ENCODE measurements at places on chromosomes 7 and 10. TPM values are rescaled to one million over a fixed set of nuclear protein-coding genes. Genes with fewer than 3 reads are reported as not detected.
A peak's percentile ranks its signal among the peaks of the same experiment; 100 is the strongest.

GIMAP4 gene
- 68.5 TPM for total RNA-seq

DNA sequence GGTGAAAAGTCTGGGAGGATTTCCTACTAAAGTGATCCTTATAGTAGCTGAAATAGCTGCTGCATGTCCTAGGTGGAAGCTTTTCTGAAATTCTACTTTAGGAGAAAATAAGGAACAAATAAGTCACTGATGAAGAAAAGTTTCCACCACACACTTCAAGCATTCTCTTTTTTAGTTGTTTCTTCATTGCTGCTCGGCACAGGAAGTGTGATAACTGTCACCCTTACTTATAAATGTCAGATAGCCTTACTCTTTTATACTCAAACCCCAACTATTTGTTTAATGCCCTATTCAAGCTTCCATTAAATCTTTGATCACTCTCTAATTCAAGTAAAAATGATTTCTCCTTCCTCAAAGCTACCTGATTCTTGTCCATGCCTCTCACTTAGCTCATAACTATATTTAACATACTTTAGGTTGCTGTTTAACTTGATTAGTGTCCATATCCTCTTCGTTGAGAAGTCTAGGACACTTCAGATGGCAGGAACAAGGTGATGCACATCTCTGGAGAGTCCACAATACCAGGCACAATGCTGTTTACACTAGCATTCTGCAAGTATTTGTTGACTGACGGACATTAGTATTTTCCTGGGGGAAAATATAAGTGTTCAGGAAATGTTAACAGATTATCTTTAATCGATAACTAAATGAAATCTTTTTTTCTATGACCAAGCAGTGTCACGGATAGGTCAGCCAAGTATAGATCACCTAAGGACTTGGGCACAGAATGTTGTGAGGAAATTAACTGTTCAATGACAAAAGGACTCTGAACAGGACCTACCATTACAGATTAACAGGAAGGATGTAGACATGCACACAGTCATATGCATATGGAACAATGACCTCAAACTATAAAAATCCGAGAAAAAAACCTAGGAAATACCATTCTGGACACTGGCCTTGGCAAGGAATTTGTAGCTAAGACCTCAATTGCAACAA, 67.4 kb downstream of the ZNF438 start:
- no peak overlapping the region for H3K4me3 ChIP-seq
- H3K36me3 ChIP-seq: no peaks in the 10 kb centered on the region
- H3K27ac ChIP-seq: no peak overlapping the region
- no peak for DNase-seq

TAS2R5 gene
- total RNA-seq: 0.57 TPM

GRCh38 chr10:97685395-97685958, 1.6 kb downstream of the AVPI1 start:
- H3K4me1 ChIP-seq: peaks cover 10% of the 10 kb centered on the region
- H3K27ac ChIP-seq: no peak overlapping the region
- no peaks in the 10 kb centered on the region for H3K36me3 ChIP-seq
- no peak for DNase-seq
- no peaks in the 10 kb centered on the region for H3K27me3 ChIP-seq

NME8 gene
- 1.0 TPM for total RNA-seq

DNA sequence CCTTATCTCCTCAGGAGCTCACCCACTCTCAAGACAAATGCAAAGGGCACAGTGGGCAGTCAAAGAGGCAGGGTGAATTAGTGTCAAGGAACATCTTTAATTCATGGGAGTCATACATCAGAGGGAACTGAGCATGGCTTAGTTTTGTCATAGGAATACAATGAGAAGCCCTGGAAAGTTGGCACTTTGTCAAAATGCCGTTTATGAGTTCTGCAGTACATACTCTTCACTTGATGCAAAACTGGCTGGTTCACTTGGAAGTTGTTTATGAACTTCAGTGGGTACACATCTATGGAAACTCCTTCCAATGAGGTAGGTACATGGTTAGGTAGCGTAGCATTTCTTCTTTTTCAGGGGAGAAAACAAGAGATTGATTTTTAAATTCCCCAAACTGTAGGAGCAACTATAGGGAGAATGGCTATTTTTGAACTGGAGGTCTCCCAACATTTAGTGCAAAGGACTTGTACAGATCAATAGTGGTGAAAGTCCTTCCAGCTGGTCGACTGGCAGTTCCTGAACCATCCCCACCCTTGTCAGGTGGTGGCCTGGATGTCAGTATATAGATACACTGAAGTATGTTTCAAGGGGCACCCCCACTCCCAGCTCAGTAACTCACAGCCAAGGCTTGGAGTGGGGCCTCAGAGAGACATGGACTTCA, 580.5 kb downstream of the REEP3 start:
- no peaks in the 10 kb centered on the region for H3K4me1 ChIP-seq
- no peaks in the 10 kb centered on the region for H3K27me3 ChIP-seq
- H3K36me3 ChIP-seq: no peaks in the 10 kb centered on the region
- no peak overlapping the region for H3K4me3 ChIP-seq

- no peaks in the 10 kb centered on the region for H3K27me3 ChIP-seq
- no peak for DNase-seq
- H3K27ac ChIP-seq: no peak overlapping the region
- H3K36me3 ChIP-seq: peaks cover 25% of the 10 kb centered on the region
- no peaks in the 10 kb centered on the region for H3K4me1 ChIP-seq
These were observed 64.1 kb upstream of the GNA12 start for GRCh38 chr7:2908103-2908683.

DNA sequence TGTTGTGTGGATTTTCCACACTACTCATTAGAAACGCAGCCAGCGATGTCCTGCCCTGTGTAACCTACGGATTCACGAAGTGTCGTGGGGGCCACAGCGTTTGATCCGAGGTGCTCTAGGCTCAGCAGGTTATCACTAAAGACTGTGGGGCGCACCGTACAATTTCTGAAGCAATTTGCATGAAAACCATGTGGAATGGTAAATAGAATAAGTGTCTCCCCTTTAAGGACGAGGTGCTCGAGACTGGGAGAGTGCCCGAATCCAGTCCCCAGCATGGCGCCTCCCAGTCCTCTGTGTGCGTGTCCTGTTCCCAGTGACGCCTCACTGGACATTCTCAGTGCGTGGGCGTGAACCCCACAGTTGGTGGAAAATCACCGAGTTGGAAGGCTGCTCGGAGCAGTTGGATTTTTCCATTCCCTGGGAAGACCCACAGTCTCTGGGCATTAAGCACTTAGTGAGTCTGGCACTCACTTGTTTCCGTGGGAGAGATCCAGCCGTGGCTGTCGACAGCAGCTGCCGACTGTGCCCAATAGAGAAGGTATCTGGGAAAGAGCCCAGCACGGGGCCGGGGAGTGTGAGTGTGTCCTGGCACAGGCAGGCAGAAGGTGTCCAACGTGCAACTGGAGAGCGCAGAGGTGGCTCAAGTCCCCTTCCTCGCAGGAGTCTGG, 37.0 kb downstream of the PFKP start:
- DNase-seq: no peak
- H3K4me3 ChIP-seq: no peak overlapping the region
- H3K27ac ChIP-seq: no peak overlapping the region
- no peaks in the 10 kb centered on the region for H3K4me1 ChIP-seq
- no peaks in the 10 kb centered on the region for H3K27me3 ChIP-seq

- no peak overlapping the region for H3K4me3 ChIP-seq
- no peak overlapping the region for H3K27ac ChIP-seq
- H3K4me1 ChIP-seq: no peaks in the 10 kb centered on the region
These were observed 32.6 kb downstream of the GRID1 start for GRCh38 chr10:86333826-86334487.

DNA sequence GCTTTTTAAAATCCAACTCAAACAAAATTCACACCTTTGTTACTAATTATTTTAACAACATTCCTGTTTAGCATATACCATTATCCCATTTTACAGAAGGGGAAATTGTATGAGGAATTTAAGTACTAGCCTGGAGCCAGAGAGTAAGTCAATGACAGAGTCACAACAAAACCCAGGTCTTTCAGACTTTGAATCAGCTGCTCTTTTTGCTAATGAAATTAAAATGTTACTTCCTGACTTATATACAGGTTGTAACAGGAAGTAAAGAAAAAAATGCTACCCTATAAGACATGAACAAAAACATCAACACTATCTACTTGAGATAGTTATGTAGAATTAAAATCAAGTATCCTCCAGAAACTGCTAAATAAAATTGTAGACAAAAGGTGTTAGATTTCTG, 82.6 kb upstream of the ASAH2 start:
- no peak for DNase-seq
- H3K4me1 ChIP-seq: no peaks in the 10 kb centered on the region
- no peak overlapping the region for H3K27ac ChIP-seq
- H3K27me3 ChIP-seq: no peaks in the 10 kb centered on the region

EN2 gene
- under 0.01 TPM for total RNA-seq

GRCh38 chr7:27921081-27921836, 181.3 kb downstream of the TAX1BP1 start:
- no peak overlapping the region for H3K4me3 ChIP-seq
- no peaks in the 10 kb centered on the region for H3K36me3 ChIP-seq
- no peak overlapping the region for H3K27ac ChIP-seq
- H3K27me3 ChIP-seq: no peaks in the 10 kb centered on the region

- peaks cover 13% of the 10 kb centered on the region for H3K4me1 ChIP-seq
- no peak overlapping the region for H3K27ac ChIP-seq
- H3K4me3 ChIP-seq: peak overlapping the region; percentile 42
- no peaks in the 10 kb centered on the region for H3K36me3 ChIP-seq
- peaks cover 88% of the 10 kb centered on the region for H3K27me3 ChIP-seq
These were observed 992 bp upstream of the RBM20 start for GRCh38 chr10:110643035-110643652.

PANK1 gene
- 6.5 TPM for total RNA-seq

IGFBP3 gene
- total RNA-seq: 37.0 TPM

STYXL1 gene
- 36.9 TPM for total RNA-seq

- DNase-seq: no peak
- H3K27ac ChIP-seq: no peak overlapping the region
- H3K27me3 ChIP-seq: no peaks in the 10 kb centered on the region
- peaks cover 3% of the 10 kb centered on the region for H3K36me3 ChIP-seq
- no peaks in the 10 kb centered on the region for H3K4me1 ChIP-seq
- no peak overlapping the region for H3K4me3 ChIP-seq
These were observed 29.5 kb upstream of the GJD4 start for GRCh38 chr10:35575640-35576039.

PAXIP1 gene
- total RNA-seq: 20.9 TPM

PILRA gene
- 4.6 TPM for total RNA-seq
